Activated T-cell treated with anti-CD3 and anti-CD28 coated beads, Interleukin-2, amount 50 U/mL, for 72 hours (primary cell): ENCODE measurements at places on chromosomes 1 and 21.
A peak's percentile ranks its signal among the peaks of the same experiment; 100 is the strongest.

DNA sequence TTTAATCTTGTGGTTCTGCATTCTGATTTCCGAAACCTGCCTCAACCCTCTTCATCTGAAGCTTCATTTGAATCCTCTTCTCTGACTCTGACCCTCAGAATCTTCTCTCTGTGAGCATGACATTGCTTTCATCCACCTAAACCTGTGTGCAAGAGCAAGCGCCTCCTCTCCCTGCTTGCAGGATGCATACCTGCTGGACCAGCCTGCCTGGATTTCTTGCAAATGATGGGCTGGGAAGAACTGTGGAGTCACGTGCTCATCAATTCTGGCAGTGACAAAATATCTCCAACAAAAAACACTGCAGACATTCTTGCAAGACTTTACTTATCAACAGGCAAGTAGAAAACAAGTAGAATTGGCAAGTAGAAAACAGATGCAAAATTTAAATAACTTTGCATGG is 20.8 kb upstream of the SLC35F3 start:
- DNase-seq: no peak

DNA sequence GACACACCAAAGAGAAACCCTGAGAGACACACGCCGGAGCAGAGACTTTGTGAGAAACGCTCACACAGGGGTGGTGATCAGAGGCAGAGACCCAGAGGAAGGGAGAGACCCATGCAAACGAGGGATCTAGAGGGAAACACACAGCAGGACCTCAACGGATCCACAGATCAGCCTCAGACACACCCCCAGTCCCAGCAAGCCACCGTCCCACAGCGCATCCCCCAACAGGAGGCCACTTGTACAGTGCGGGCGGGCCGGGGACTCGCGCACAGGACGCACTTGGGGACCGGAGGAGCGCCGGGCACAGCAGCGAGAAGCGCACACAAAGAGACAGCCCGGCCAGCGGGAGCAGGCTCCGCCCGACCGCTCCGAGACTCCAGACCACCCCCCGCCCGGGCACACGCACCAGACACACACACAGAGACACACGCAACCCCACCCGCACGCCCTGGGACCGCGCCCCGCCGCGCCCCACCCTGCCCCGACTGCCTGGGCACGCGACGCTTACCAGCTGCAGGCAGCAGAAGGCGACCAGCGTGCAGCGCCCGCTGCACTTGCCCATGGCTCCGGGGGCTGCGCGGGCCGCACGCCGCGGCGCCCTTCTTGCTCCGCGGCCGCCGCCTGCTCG is 587 bp downstream of the NKAIN1 start:
- peak; percentile 2 for DNase-seq

DNA sequence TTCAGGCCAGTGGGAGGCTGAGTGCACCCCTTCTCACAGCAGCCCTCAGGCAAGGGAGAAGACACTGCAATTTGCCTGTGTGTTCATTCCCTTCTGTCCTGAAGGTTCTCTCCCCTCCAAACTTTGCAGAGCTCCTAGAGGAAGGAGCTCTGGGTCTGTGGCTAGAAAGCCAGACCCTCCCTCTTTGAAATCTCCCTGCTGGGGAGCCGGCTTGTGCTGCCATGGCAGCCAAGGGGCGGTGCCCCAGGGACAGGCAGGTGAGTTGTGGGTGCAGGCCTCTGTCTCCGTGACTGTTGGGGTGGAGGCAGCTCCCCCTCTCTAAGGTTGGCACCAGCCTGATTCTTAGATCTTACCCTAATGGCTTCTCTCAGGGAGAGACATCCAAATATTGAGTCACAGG is 53.0 kb downstream of the OLFML2B start:
- DNase-seq: no peak

- peak; percentile 16 for DNase-seq
Measured at GRCh38 chr1:67850611-67851075, 17.4 kb upstream of the GNG12 start.

DNA sequence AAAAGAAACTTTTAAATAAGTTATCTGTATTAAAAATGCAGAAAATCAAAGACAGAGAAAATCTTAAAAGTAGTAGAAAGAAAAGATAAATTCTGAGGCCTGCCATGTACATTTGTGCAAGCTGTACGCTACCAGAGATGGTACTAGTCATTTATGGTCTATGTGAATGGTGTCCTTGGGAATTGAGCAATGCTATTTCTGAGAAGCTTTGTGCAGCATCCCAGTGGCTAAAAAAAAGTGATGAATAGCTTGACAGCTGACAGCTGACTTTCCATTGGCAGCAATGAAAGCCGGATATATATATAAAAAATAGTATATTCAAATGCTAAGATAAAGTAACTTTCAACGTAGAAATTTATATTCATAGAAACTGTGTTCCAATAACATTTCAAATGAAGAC is 58.8 kb upstream of the KCTD3 start:
- DNase-seq: no peak

DNA sequence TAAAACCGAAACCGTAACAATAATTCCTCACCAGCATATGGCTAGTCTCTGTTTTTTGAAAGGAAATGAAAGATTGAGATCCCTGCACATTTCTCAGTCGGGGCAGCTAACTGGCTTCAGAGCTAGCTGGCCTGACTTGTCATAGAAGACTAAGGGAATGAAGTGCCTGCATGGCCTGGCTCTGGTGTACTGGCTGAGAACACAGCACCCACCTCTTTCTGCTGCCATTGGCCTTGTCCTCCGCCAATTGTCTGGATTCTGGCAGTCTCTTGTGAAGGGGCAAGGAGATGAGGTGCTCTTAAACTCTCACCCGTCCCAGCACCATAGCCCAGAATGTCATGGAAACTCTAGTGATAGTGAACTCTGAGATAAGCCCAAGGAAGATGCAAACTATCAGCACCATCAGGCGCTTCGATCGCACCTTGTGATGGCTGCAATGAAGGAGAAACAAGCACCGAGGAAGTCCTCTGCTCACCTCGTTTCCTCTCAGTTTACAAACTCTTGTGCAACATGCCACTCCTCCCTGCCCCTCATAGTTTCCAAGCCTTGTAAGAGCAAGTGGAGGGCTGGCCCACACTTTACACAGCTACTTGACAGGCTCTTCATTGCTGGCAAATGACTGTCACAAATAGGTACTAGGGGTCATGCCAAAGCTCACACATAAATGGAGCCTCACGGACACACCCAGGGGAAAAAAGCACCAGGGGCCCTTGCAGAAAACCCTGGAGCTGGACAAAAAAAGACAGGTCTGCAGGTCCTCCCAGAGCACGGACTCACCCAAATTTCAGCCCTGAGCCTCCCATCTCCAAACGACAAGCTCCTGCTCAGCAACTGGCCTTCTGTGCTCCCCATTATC is 16.4 kb downstream of the INPP5B start:
- DNase-seq: peak; percentile 43

- no peak for DNase-seq
Measured at GRCh38 chr1:115314092-115314491, 24.0 kb downstream of the NGF start.

- no peak for DNase-seq
Measured at GRCh38 chr21:42981214-42981523, 6.8 kb downstream of the PKNOX1 start.

DNA sequence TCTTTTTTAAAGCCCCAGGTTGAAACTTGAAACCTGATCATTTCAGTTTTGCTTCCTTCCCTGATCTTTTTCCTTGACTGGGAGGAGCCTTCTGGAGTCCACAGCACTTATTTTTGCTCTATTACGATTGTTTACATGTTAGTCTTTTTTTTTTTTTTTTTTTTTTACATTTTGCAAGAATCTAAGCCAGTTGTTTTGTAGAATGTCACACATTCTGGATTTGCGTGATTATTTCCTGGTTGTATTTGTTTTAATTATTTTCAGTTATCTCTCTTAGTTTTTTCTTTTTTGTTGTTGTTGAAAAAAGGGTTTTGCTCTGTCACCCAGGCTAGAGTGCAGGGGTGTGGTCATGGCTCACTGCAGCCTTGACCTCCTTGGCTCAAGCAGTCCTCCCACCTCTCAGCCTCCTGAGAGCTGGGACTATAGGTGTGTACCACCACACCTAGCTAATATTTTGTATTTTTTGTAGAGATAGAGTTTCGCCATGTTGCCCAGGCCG is 32.8 kb downstream of the OSBPL9 start:
- DNase-seq: no peak

GRCh38 chr1:56080123-56080522 is 499.2 kb downstream of the PLPP3 start:
- DNase-seq: no peak

GRCh38 chr1:180849031-180849775 is 63.5 kb upstream of the KIAA1614 start:
- DNase-seq: no peak

- peak; percentile 13 for DNase-seq
Measured at GRCh38 chr1:93964777-93965200, 55.6 kb upstream of the GCLM start.

DNA sequence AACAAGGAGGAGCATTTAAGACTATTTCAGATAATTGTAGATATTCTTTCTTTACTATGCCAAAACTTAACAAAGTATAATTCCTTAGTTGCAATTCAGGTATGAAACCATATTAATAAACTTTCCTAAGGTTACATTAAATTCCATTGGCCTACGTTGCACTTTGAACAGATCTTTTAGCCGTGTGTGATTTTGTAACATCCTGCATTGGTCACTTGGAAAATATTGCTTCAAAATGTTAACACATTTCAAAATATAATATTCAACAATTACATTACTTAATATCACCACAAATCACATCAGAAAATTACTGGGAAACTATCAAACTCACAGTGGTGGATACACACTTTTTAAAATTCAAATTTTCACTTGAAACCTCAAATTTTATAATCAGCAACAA is 20.2 kb downstream of the ETS2 start:
- DNase-seq: no peak

- DNase-seq: no peak
Measured at GRCh38 chr1:59298710-59299346, 1.9 kb downstream of the FGGY start.

DNA sequence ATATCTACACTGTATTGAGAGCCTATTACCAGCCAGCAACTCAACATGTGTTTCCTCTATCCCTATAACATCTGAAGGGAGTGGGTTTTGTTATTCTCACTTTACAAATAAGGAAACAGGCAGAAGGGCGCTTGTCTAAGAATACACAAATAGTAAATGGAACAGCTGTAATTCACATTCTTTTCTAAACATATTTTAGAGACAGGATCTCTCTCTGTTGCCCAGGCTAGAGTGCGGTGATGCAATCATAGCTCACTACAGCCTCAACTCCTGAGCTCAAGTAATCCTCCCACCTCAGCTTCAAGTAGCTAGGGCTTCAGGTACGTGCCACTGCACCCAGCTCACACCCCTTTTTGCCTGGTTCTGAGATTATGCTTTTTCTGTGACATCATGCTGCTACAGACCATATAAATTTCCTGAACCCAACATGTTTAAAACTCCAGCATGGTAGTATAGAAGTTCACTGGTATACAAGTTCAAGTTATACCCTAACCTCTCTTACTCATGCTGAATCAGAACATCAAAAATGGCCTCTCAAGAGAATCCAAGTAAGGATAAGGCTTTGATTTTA is 8.6 kb upstream of the TACSTD2 start:
- DNase-seq: no peak

GRCh38 chr1:18554099-18554498 is 73.4 kb downstream of the KLHDC7A start:
- no peak for DNase-seq

DNA sequence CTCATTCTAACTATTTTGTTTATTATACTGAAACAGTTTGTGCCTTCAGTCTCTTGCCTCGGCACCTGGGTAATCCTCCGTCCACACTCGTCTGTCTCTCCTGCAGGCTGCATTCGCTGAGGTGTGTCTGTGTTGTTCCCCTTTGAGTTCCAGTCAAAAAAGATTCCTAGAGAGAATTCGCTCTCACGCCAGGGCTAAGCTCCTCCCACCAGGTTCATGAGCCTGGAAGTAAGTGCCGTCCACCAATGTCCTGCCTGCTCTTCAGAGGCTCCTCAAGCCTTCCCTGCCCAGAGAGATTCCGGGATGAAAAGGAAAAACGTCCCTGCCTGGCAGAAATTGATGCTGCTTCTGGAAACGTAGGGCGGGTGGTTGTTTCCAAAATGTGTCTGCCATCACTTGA is 12.9 kb downstream of the KIAA2013 start:
- DNase-seq: no peak

GRCh38 chr1:58548371-58548770 is 1.8 kb upstream of the OMA1 start:
- DNase-seq: no peak

GRCh38 chr1:180519846-180520245 is 17.5 kb upstream of the ACBD6 start:
- no peak for DNase-seq

- no peak for DNase-seq
Measured at GRCh38 chr1:214318956-214319736, 38.2 kb downstream of the SMYD2 start.

DNA sequence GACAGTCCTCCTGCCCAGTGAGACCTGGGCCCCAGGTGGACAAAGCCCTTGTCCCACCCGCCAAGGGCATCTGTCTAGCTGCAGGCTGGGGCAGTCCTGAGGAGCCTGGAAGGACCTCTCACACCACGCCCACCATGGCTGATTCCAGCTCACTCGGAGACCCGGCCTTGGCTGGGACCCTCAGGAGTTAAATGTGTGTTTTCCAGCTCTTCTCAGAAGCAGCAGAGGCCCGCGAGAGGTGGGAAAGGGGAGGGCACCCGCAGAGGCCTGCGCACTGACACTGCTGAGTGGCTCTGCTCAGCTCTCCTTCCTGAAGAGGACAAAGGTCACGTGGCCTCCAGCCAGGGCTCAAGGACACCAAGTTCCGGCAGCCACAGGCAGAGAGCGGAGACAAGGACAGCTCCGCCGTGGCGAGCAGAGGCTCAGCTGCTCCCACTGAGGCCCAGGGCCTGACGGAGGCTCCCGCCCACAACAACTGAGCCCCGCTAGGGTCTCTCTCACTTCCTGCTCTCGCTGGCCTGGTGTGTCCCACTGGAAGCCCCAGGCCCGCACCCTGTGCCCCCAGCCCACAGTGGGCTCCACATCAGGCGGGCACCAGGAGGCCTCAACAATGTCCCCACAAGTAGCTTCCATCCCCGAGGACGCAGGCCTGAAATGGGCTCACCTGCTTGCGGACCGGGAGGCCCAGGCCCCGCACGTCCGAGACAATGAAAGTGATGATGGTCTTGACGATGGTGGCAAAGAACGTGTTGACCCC is 16.9 kb downstream of the SLC19A1 start:
- DNase-seq: no peak

- DNase-seq: no peak
Measured at GRCh38 chr1:36162680-36163239, 6.8 kb downstream of the MAP7D1 start.

DNA sequence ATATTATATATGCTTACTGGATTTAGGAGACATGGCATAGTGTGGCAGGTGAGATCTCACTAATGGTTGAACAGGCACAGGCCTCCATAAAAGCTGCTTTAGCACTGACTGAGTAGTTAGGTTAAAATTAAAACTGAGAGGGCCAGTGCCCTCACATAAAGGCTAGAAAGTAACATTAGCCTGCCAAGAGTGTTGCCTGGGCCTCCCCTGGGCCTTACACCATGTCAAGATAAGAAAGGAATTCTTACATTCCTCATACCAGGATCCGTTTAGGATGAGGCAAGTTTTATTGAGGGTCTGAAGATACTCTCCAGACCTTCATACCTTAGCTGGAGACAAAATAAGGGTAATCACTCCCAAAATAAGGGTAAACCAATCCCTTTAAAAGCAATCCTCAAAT is 1011.8 kb downstream of the PLA2G4A start:
- DNase-seq: no peak
